ENCODE measurements at places on chromosomes 1 and 21.

DNA sequence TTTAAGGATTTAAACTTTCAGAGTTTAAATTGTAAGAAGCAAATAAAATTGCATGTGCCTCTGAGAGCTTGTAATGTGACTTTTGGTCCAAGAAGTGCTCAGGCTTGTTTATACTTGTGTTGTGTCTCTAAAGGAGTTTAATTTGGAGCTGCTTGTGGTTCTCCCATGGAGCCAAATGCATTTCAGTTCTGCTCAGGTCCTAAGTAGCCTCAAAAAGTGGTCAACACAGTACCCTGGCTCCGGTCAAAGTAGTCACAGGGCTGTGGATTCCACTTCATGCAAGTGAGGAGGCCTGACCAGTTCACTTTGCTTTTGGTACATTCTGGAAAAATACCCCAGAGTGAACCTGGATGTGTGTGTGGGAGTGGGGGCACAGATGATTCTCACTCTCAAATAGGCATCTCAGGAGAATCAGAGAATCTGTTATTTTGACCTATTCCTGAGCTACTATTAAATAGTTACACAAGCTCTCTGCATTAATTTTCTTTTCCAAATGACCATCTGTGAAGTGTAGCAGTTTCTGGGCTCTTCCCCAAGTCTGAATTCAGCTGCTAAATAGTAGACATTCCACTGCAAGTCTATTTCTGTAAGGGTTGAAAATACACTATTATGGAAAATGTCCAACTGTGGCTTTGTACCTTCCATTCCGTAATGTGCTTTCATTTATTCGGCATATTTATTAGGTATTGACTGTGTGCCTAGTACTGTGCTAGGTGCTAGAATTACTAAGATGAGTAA, 31.7 kb upstream of the AGO1 start:
- DNase-seq: peak; percentile 38

DNA sequence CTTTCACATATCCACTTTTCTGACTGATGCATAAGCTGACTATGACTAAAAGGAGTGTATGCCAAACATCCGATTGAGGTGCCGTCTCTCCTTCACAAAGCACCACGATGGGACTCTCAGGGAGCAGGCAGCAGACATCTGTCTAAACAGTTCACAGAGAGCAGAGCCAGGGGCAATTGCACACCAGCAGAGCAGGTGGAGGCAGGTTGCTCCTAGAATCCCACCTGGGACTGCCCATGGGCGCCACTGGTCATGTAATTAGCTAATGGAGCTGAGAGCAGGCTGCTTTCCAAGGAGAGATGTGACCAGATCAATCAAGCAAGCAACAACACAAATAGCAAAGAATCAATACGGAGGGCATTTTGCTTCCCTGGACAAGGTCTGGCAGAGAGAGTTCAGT, 30.5 kb upstream of the COA6 start:
- DNase-seq: no peak

GRCh38 chr1:3315399-3316339, 138.8 kb upstream of the ARHGEF16 start:
- no peak for DNase-seq

DNA sequence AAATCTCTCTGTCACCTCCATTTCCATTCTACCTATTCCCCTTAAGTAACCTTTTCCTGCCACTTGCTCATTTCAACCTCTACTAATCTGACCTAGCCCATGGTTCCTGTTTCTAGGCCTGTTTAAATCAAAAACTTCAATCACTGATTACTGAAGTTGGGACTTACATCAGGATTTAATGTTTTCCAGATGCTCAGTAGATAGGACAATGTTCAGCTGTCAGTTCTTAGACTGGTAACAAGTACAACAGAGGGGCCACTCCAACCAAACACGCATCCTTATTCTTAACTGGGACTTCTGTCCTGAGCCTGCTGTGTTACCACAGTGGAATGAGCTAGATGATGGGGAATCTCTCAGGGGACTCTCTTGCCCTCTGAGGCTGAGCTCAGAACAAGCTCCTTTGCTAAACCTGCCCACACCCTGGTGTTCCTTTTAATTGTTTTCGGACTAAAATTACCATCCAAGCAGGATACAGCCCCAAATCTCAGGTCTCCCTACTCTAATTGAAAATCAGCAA, 974.6 kb downstream of the TTLL7 start:
- DNase-seq: peak; percentile 3

GRCh38 chr21:24025101-24025500, 1582.2 kb downstream of the MRPL39 start:
- no peak for DNase-seq

GRCh38 chr1:223143537-223144248, 645 bp upstream of the TLR5 start:
- DNase-seq: no peak

DNA sequence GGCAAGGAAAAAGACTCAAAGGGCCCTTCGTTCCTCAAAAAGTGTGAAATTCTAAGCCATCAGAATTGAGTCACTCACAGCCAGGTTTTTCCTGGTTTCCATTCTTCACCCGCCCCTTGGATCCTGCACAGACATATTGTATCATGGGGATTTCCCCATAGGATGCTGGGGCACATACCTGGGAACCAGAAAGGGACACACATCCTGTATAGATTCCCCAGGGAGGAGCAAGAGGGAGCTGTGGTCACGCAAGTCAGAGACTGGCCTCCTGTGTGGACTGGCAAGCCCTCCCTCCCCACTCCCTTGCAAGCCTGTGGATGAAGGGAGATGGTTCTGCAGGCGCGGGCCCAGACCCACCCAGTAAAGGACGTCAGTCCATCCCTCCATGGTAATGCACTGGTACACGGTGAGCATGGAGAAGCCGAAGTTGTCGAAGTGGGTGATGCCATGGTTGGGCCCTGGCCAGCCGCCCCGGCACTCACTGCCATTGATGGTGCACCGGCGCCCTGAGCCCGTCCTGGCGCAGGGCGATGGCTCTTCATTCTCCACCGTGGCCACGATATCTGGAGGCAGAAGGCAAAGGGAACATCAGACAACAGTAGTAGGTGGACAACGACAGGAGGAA, 23.2 kb downstream of the CACNA1S start:
- DNase-seq: no peak

GRCh38 chr21:42835611-42836401, 43.5 kb downstream of the WDR4 start:
- DNase-seq: no peak

DNA sequence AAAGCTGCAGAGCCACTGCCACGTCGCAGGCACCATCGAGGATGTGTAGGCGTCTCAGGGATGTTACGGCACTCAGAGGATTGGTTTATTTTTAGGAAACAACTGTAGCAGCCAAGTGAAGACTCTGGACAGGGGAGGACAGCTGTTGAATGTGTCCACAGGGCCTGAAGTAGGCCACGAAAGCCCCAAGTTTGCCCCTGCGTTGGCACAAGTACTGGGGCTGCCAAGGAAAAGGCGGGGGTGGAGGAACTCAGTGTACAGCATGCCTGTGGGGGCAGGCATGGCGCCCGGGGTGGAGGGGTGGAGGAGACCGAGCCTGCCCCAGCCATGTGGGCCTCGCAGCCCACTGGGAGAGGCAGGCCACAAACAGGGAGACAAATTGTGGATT, 89.7 kb downstream of the ADARB1 start:
- peak; percentile 38 for DNase-seq

- peak; percentile 25 for DNase-seq
Observed at GRCh38 chr1:173097001-173097400, 46.3 kb upstream of the TNFSF18 start.

Measured in fibroblast of mammary gland (primary cell).